Caco-2 (cell line): ENCODE measurements at places on chromosomes 5 and 9.

DNA sequence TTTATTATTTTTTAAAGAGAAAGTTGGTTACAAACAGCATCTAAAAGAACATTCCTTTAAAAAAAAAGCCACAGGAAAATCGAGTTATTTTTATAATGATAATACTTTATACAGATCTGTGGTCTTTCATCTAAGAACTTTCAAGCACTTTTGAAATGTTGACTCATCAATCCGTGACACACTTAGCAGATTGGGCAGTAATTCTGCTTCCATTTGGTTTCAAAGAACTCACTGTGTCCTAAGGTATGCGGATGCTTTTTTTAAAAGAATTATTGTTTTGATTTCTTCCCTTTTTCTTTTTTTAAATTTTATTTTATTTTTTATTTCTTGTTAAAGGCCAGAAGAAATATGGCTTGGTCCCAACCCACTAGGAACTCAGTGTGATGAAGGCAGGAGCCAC is 147.8 kb downstream of the AOPEP start:
- DNase-seq: no peak

DNA sequence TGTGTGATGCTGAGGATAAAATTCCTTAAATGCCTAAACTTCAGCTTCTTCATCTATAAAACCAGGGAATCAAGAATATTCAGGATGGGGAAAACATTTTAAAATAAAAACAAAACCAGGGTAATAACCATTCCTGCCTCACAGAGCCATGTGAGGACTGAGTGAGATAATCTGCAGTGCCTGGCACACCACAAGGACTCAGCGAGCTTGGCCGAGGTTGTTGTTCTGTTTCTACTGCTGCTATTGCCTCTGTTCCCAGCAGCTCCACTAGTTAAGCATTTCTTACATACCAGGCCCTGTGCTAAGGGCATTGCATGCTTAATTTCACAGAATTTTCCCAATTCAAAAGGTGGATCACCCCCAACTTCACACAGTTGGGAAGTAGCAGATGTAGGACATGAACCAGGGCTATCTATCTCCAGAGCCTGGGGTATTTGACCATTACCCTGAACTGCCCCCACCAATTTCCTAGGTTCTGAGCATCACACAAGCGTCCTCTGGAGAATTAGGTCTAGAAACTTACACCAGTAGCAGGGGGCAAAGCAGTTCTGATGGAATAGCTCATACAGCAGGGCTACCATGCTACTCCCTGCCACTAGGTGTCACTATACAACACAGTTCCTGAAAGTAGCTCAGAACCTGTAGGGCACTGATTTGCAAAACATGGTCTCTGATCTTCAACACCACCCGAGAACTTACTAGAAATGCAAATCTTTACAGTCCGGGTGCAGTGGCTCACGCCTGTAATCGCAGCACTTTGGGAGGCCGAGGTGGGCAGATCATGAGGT is 74.3 kb downstream of the LRSAM1 start:
- peak; percentile 31 for DNase-seq

GRCh38 chr5:159638954-159639559 is 277.2 kb upstream of the ADRA1B start:
- DNase-seq: no peak

GRCh38 chr9:111263116-111263515 is 66.9 kb downstream of the OR2K2 start:
- no peak for DNase-seq

GRCh38 chr9:128457207-128457606 is 1.4 kb downstream of the ODF2 start:
- DNase-seq: no peak

GRCh38 chr9:84983749-84984148 is 314.2 kb downstream of the NTRK2 start:
- DNase-seq: no peak

GRCh38 chr9:12819436-12820185 is 44.8 kb downstream of the LURAP1L start:
- DNase-seq: no peak

- DNase-seq: no peak
Measured at GRCh38 chr5:44613936-44614335, 194.8 kb upstream of the MRPS30 start.

DNA sequence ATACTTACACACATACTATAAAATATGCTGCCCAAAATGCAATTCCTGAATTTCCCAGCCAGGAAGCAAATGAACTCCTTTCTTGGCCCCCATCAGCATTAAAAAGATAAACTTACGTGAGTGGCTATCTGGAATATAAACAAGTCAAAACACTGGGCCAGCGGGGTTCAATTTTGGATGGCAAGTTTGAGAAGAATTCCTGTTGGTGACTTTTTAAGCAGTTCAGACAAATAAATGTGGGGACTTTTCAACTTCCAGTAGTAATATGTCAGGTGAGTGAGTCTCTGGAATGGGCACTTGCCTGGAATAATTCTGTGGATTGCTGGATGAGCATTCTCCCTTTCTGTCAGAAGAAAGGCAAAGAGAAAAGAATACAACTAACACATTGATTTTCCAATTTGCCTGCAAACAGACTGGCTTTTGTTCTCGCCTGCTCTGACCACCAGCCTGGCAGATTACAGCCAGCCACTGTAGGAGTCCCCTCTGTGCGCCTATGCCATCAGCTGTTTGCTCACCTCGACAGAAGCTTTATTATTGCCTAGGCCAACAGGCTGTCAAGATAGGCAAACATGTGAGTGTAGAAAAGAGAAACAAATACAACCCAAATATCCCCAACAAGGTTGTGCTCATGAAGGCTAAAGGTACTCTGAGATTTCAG is 78.6 kb downstream of the MRPS27 start:
- no peak for DNase-seq

DNA sequence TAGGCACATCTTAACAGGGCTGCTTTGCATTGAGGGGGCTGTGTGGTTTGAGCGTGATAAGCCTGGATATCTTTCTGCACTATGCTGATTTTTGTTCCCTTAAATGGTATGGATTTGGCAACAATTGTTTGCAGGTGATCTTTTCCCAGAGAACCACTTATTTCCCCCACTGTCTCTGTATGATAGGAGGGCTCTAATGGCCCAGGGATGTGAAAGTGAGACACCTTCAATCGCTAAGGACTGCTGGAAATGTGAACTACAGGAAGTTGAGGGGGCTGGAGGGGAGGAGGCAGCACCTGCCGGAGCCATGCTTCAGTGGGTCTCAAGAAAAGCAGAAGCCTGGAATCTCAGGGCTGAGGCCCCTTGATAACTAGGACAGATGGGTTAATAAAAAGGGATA is 29.4 kb downstream of the SYK start:
- no peak for DNase-seq

- DNase-seq: no peak
Measured at GRCh38 chr5:98713856-98714255, 59.6 kb upstream of the RGMB start.

GRCh38 chr5:143010351-143010750 is 240.2 kb downstream of the ARHGAP26 start:
- DNase-seq: no peak

GRCh38 chr5:158470764-158471534 is 612.0 kb upstream of the CLINT1 start:
- no peak for DNase-seq

- DNase-seq: no peak
Measured at GRCh38 chr9:134215420-134215698, 51.0 kb upstream of the RNU6ATAC start.

GRCh38 chr5:6307304-6307703 is 71.0 kb downstream of the MED10 start:
- no peak for DNase-seq

- peak; percentile 36 for DNase-seq
Measured at GRCh38 chr5:74127381-74128320, 501.7 kb downstream of the ARHGEF28 start.

GRCh38 chr5:66810151-66810550 is 214.0 kb downstream of the MAST4 start:
- no peak for DNase-seq

DNA sequence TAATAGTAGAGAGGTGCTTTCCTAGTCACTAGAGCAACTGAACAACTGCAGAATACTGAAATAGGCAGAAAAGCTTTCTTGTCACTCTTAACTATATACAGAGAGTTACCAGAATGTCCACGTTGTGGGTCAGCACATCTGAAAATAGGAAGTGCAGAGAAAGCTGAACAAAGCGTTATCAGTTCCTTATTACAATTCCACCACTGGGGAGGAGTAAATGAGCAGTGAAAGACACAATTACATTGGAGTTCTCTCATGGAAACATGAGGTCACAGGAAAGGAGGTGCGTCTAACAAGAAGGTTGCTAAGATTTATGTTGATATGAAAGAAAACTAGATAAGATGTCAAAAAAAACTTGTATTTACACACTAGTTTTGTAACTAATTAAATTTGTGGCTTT is 461.9 kb upstream of the COX7C start:
- no peak for DNase-seq

- no peak for DNase-seq
Measured at GRCh38 chr5:75837258-75837841, 120.1 kb upstream of the POC5 start.

DNA sequence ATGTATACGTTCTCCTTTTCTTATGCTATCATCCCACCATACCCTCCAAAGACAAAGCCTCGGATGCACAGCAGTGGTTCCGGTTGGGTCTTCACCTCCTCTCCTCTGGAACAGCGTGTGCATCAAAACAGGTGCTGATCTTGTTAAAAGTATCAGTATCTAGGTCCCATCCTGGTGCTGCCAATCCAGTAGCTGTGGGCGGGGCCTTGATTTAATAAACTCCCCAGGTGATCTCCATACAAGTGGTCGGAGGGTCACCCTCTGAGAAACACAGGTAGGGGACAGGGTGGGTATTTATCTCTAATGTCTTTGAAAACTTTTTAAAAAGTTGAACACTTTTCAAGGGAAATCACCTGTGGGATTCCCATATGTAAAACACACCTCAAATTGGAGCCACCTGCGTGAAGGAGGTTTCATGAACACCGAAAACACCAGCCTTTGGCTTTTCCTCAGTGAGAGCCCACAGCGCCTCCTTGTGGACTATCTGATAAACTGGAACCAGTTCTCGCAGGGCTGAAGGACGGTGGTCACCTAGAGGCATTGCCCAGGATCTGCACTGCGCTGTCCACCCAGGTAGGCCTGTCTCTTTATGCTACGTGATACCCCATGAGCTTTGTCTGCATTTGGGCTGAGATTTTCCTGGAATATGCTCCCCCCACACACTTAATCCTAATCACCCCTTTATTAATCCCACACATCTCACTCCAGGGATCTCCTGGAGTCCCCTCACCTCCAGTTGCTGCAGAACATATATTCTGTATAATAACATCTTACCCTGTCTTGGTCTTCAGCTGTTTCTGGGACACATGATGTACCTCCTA is 80.5 kb upstream of the EPB41L4B start:
- DNase-seq: peak; percentile 81
